Ureter (tissue), 1 donor: ENCODE measurements at places on chromosomes 13 and 19. TPM values are rescaled to one million over a fixed set of nuclear protein-coding genes. Genes with fewer than 3 reads are reported as not detected.

GGACT gene
- 8.5 TPM for total RNA-seq

NFIC gene
- 141 TPM for total RNA-seq

ZNF582 gene
- 5.6 TPM for total RNA-seq

MCEMP1 gene
- total RNA-seq, result not detected

DNA sequence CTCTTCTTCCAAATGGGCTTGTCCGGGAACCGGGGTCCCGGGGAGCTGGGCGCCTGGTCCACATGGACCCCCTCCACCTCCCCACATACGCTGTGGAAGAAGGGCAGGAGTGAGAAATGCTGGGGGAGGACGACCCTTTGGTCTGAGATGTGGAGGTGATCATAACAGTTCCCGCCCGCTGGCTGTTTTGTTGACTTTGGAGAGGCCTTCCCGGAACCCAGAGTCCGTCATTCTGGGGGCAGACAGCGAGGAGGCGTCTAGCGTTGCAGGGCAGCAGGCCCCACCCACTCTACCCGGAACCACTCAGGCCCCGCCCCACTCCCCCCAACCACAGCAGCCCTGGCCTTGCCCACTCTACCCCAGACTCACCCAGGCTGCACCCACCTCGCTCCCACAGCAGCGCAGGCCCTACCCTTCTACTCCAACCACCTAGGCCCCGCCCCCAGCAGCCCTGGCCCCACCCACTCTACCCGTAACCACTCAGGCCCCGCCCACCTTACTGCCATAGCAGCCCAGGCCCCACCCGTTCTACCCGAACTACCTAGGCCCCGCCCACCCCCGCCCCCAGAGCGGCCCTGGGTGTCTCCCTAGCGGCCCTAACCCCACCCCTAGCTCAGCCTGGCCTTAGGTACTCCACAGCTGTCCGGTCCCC is 7.1 kb downstream of the GPR108 start:
- DNase-seq, result peak; percentile 66

GRCh38 chr13:90793261-90793820 is 554.1 kb upstream of the MIR17HG start:
- DNase-seq, result no peak

- peak; percentile 65 for DNase-seq
Measured at GRCh38 chr19:1873524-1874473, 10.4 kb upstream of the KLF16 start.

DNA sequence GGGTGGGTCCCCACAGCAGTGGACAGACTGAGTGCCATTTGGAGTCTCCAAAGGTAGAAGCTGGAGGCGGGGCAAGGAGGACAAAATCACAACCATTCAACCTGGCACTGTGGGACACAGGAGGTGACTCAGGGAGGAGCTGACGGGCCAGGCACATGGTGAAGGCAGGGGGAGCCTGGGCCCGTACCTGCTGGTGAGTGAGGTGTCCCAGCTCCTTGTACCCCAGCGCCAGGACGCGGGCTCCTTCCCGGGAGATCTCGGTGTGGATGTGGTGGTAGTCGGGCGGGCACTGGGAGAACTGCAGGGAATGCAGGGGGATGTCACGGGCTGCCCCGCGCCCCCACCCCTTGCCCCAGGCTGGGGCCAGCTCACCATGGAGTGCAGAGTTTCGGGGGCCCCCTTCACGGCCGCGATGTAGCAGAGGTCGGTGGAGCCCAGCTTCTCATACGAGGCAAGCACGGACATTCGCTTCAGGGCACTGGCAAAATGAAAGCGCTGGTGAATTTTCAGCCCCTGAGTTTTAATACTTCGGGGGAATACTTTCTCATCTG is 9.8 kb downstream of the ATP13A1 start:
- no peak for DNase-seq

GRCh38 chr19:6491802-6492592 is 10.1 kb downstream of the TUBB4A start:
- DNase-seq, result no peak

DNA sequence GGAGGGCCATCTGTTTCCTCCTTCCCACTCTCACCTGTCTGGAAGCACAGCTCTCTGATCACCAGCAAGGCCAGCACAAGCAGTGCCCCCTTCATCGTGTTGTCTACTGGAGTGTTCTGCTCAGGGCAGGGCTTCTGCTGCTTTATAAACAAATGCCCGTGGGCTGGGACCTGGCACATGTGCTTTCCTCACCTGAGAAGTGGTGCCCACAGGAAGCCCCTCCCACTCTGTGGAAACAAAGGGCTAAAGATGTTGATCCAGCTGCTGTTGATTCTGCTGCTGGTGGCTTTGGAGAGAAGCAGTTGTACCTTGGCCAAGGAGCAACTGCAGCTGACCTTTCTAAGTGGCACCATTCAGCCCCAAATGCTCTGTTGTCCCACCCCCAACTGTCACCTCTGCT is 26.4 kb upstream of the ZNF181 start:
- no peak for DNase-seq

- no peak for DNase-seq
Measured at GRCh38 chr13:38265132-38265497, 84.5 kb upstream of the UFM1 start.

DNA sequence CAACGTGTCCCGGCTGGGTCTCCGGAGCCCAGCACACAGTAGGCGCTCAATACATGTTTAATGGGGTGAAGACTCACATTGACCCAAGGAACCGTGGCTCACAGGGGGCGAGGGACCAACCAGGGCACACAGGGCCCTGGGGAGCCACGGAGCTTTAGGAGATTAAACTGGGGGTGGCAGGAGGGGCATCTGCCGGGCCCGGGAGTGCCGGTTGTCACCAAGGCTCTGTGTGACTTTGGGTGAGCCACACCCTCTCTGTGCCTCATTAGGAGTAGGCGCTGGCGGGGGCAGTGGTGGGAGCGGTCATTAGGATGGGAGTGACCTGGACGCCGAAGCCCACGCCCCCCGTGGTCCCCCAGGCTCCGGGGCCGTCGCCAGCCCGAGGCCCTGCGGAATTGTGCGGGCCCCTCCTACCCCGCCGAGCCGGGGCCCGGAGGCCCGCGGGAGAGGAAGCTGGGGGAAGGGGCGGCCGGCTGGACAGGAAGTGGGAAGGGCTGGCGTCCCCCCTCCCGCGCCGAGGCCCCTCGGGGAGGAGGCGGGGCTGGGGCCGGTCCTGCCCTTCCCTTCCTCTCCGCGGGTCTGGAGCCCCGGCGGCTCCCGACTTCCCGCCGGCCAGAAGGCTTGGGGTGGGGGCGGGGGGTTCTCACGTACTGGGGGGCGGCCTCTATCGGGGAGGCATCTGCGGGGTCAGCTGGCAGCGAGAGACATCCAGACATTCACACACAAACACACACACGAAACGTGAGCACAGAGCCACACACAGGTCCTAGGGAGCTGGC is 1.8 kb upstream of the SSBP4 start:
- DNase-seq, result peak; percentile 81

- DNase-seq, result no peak
Measured at GRCh38 chr13:49305792-49306425, 58.2 kb downstream of the CDADC1 start.
